Activated CD4-positive, CD25-positive, alpha-beta regulatory T cell treated with anti-CD3 and anti-CD28 coated beads, Interleukin-2, amount 50 U/mL, for 24 hours (primary cell): ENCODE measurements at places on chromosomes 1 and 21.
A peak's percentile ranks its signal among the peaks of the same experiment; 100 is the strongest.

DNA sequence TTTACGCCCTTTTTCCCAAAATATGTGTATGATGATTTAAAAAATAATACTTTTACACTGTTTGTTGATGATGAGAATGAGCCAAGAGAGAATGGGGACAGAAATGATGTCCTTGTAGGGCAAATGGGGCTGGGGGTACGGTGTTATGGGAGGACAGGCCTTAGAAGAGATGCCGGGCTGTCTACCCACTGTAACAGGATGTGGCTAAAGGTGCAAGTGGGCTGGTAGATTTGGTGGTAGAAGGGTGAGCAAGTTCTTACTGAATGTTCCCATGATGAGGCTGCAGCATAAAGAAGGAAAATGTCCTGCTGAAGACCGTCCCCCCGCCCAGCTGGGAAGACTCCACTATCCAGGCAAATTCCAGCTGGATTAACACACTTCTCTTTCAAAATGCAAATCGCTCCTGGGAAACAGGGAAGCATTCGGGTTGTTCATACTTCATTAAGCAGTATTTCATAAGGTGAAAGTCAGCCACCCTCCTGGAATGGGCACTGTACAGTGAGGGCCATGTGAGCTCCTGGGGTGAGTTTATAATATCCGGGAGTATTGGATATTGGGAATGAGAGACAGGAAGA is 14.0 kb downstream of the GPA33 start:
- no peak for ATAC-seq

- ATAC-seq = no peak
Observed at GRCh38 chr1:234750922-234751627, 141.1 kb upstream of the IRF2BP2 start.

GRCh38 chr1:52631759-52632331 is 1.1 kb upstream of the SHISAL2A start:
- no peak for ATAC-seq

DNA sequence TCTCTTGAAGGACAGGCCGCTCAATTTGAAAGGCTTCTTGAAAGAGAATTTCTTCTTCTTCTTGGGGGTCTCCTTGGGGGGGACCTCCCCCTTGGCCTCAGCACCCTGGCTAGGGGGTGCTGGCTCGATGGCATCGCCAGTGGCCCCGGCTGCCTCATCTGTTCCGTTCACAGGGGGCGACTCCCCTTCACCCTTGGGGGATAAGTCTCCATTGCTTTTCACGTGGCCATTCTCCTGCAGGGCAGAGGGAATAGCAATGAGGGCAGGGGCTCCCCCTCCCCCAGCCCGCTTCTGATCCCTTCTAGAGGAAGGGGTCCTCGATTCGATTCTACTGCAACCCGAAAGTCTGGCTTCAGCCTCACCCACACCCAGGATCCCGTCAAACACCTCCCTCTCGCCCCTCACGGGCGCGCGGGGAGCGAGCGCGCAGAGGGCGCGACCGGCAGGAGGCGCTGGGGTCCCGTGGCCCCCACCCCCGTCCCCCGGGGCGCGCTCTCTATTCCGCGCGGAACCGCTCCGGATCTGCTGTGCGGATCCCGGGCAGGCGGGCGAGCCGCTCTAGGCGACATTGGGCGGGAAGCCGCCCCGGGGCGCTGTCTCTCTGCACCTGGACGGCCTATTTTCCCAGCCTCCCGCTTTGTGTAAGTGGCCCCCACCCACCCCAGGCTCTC is 1.0 kb downstream of the MARCKSL1 start:
- ATAC-seq = peak; percentile 41

- no peak for ATAC-seq
Observed at GRCh38 chr1:25649505-25650288, 33.1 kb downstream of the MAN1C1 start.

GRCh38 chr21:38930066-38930465 is 124.3 kb downstream of the ETS2 start:
- ATAC-seq = no peak

- no peak for ATAC-seq
Observed at GRCh38 chr1:22228505-22228911, 85.6 kb upstream of the WNT4 start.

GRCh38 chr21:43693981-43694380 is 24.9 kb upstream of the PDXK start:
- no peak for ATAC-seq

DNA sequence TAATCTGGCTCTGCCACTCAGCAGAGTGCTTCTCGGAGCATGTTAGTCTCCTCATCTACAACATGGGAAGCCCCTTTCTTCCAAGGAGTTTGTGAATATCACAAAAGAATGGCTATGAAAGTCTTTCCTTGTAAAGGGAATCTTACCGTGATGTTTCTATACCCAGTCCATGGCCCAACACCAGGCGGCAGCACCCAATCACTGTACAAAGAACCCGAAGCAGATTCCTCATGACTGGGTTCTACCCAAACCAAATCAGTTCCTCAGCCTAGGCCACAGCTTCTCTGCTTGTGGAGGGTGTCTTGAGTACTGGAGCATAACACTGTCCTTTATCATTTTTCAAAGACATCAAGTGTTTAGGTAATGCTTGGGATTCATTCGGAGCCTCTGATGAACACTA is 16.6 kb upstream of the SLFNL1 start:
- ATAC-seq = no peak

DNA sequence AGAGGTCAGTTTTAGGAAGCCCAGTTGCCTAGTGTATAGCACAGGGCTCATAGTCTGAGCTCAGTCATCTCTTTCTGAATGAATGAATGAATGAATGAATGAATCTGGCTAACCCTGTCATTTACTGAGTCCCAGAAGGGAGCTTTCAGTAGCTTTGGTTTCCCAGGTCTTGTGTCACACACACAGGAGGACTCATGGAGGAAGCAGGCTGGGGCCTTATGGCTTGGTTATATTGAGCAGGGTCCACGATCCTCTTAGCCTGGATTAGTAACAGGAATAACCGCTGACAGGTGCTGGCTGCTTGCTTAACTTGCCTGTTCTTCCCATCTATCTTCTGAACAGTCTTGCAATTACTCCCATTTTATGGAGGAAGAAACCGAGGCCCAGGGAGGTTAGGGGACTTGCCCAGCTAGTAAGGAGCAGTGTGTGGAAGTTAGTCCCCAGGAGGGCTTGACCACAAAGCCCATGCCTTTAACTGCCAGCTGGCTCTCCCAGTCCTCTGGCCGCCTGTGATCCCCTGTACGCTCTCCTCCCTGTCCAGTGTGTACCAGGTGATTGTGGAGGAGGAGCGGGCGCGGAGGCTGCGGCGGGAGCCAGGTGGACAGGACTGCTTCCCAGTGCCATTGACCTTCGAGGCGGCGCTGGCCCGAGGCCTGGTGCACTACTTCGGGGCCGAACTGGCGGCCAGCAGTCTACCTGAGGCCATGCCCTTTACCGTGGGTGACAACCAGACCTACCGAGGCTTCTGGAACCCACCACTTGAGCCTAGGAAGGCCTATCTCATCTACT is 46.0 kb downstream of the PTPRU start:
- ATAC-seq = no peak

DNA sequence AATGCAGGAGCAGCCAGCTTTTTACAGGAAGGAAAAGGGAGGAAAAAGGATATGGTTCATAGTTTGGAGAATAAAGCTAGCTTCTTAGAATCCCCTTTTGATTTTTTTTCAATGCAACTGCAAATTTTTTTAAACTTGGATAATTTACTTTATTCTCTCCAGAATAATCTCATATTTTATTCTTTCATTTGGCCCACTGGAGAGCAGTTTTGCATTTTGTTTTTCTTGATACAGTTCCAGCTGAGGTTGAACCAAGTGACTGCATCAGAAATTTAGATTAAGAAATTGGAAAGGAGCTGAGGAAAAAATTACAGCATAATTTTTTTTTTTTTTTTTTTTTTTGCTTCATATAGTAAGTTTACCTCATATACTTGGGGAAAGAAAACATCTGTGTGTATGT is 22.8 kb downstream of the GABPA start:
- ATAC-seq = no peak

DNA sequence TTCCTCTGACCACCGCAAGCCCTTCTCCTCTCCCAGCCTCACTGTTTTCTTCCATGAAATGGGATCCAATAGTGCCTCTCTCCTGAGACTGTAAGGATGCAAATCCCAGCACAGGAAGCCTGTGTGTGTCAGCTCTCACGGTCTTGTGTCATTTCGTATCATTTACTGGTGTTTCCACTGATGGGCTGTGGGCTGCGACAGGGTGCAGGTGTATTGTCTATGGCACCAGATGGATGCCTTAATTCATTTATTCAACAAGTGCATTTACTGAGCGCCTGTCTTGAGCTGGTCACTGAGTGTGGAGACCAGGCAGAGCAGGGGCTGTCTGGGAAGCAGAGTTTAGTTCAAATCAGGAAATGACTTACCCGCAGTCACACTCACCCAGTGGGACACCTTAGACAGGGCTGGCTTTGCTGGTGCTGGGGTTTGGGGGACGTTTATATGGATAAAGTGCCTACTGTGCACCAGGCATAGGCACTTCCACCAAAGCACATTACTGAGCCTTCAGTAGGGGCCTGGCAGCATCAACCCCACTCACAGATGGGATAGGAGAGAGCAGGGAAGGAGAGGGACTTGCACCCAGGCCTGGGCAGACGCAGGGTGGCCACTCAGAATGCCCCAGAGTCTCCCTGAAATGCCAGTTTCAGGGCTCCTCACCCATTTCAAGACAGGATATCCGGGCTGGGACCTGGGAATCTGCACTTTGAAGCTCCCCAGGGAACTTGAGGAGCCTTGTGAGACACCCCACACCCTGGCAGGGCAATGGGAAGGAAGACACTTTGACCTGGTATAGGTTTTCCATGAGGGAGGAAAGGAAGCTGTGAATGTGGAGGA is 398.9 kb downstream of the MATN1 start:
- no peak for ATAC-seq

GRCh38 chr1:75690547-75690946 is 34.0 kb upstream of the ACADM start:
- no peak for ATAC-seq

DNA sequence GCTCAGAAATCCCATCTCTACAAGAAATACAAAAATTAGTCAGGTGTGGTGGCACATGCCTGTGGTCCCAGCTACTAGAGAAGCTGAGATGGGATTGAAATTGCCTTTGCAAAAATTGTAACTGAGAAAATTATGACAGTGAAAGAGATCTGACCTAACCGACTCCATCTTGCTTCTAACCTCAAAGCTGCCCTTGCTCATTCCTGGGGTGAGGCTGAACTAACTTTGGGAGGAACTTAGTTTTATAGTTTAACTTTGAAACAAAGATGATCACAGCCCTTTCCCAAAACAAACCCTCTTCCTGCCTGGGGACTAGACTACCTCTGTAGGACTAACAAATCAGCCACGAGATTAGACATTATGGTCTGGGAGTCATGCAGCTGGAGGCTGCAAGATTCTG is 33.8 kb upstream of the ERO1B start:
- no peak for ATAC-seq

GRCh38 chr1:56501888-56502287 is 77.5 kb downstream of the PLPP3 start:
- no peak for ATAC-seq

DNA sequence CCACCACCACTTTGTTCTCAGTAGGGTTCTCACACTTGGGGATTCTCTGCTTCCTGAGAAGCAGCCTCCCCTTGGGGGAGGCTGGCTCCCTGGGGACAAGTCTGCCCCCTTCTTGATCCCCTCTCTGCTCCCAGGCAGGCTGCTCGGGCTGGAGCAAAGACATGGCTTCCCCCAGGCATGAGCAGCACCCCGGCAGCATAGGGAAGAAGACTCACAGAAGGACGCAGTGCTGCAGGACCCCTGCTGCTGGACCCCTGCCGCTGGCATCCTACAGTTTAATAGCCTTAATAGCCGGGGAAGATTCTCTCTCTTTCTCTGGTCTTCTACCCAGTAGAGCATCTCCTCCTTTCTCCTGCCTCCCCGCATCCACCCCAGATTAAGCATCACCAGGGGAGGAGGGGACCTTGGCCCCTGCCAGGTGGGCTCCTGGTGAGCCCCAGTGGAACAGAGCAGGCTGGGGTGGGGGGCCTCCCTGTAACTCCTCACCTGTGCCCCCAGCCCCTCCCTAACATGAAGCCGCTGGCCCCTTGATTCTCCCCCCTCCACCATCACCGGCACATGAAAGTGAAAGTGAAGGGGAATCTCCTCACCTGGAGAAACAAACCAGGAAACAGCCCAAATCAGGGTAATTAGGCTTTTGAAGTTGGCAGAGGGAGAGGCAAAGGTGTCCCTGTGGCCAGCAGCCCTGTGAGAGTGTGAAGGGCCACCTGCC is 2.5 kb downstream of the WNT3A start:
- no peak for ATAC-seq

DNA sequence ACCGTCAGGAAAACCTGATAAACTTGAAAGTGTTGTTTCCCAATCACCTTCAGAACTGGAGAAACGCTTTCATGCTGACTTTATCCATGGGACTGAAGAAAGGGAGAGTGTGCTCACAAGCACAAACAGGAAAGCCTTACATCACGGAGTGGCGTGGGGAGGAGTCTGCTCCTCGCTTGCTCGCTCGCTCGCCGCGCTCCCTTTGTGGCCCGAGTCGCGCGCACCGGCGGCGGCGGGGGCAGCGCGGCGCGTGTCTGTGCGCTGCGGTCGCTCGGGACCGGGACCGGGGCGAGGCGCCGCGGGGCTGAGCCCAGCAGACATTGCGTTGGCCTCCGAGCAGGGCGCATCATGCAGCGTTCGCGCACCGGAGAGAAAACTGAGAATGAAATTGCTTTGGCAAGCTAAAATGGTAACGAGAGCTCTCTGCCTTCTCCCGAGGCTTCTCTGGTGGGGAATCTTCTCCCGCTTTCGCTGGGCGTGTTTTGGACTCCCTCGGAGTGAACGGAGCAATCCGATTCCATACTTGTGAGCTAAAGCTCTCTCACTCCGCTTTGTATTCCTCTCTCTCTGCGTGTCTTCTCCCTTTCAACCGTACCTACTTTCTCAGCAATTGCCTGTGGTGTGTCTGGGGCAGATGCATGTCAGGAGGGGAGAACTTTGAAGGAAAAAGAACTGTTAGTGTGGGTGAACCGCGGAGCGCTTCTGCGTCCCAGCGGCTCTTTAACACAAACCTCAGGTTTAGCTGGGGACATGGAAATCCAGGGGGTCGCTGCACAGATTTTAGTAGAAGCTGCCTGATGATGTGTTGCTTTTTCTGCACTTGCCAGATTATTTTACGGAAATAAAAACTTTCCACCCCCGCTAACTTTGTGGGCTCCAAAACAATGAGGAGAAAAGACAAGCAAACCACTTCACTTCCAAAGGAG is at the start of gene RGL1:
RGL1 (plus strand) TSS at position 205 of the 926 bp plus-strand sequence; CDS start at position 383, 178 bp downstream.
- ATAC-seq = peak; percentile 62

DNA sequence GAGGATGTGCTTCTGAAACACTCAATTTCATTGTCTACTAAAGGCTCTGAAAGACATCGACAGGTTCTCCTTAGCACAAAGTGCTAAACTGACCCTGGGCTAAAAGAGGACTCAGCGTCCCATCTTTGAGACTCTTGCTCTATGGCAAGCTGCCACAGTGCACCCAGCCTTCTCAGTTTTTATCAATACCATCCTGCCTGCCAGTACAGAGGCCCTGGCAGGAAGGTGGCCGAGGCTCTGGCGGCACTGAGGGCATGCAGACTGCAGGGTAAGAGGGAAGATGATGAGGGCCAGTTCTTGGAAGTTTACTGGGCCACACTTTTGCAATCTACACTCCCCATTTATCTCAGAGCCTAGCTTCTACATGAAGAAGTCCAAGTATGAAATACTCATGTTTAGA is 5.3 kb downstream of the OLFML2B start:
- ATAC-seq = no peak
